T-helper 22 cell (primary cell): ENCODE measurements at places on chromosomes 2 and 18.

- DNase-seq: no peak
These were observed 199.1 kb upstream of the CHAC2 start for GRCh38 chr2:53568469-53568868.

- DNase-seq: no peak
These were observed 383.8 kb downstream of the NRXN1 start for GRCh38 chr2:50648041-50648700.

GRCh38 chr18:12879840-12880540 lies 4.0 kb downstream of the PTPN2 start:
- no peak for DNase-seq

DNA sequence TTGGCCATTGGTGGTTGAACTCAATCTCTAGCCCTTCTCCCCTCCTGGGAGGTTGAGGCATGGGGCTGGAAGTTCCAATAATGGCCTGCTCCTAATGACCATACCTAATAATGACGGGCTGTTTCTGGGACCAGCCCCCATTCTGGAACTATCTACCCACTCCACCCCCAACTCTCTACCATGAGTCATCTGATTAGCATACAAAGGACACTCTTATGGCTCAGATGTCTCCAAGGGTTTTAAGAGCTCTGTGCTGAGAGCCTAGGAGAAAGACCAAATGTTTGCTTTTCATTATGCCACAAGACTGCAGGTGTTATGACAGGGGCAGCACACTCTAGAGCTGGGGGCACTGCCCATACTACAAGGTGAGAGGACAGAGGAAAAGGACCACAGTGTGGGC lies 137.0 kb upstream of the NCKAP5 start:
- DNase-seq: no peak

GRCh38 chr2:162106146-162106551 lies 32.1 kb upstream of the DPP4 start:
- no peak for DNase-seq

DNA sequence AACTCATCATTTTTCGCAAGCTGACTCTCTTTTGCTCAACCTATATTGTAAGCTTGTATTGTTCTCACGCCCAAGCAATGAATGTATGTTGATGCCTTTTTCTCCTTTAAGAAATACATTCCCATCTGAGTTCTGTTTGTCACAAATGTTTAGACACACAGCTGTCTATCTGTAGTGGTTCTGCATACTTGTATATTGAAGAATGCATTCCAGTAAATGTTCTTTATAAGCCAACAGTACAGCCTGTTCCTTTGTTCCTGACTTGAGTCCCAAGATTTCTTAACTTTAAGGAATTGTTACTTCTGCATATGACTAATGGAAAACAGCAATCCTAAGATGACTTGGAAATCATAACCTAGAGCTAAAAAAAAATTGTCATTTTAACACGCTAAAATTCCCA lies 849.1 kb upstream of the POU3F3 start:
- no peak for DNase-seq

DNA sequence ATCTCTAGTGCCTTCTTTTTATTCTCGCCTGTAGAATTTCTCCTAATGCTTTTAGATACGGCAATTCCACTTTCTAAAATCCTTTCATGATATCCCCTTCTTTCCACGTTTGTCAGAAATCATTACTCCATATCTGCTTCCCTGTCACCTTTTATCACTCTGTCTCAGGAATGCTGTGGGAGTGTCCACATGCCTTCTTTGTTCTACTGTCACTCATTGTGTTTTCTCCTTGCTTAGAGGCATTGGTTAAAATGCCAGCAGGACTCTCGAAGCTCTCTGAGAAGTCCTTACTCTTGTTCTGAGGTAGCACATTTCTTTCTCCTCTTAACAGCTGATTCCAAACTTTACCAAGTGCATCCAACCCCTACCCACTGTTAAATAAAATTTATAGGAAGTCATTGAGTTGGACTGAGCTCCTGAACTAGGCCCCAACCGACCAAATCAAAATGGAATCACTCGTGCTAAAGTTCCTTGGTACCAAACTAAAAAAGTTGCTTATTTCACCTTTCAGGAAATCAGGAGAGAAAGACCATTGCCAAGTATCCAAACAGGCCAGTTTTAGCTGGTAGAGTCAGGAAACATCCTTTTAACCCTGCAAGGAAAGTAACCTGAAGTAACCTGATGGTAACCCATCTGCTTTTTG lies 10.6 kb upstream of the GALNT5 start:
- no peak for DNase-seq

DNA sequence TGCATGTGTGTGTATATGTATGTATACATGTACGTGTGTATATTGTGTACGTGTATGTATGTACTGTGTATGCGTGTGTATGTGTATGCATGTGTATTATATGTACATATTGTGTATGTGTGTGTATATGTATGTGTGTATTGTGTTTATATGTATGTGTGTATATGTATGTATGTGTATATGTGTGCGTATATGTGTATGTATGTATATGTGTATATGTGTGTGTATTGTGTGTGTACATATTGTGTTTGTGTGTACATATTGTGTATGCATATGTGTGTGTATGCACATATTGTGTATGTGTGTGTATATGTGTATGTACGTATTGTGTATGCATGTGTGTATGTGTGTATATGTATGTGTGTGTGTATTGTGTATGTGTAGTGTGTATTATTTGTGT lies 15.6 kb upstream of the NEU4 start:
- no peak for DNase-seq

DNA sequence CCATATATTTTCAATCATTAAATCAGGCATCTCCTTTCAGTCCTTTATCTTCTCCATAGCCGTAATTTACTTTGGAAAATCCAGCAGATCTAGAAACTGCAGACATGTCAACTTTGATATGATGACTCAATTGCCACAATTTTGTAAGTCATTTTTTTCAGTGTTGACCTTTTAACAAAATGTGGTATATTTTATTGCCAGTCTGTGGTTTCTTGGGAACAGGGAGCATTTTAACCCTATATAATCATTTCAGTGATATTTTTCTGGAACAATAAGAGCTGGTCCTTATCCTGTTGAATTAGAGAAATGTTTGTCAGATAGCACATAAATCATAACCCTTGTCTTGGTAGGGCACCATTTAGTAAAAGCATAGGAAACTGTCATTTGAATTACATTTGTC lies 90.9 kb upstream of the UBXN4 start:
- no peak for DNase-seq

DNA sequence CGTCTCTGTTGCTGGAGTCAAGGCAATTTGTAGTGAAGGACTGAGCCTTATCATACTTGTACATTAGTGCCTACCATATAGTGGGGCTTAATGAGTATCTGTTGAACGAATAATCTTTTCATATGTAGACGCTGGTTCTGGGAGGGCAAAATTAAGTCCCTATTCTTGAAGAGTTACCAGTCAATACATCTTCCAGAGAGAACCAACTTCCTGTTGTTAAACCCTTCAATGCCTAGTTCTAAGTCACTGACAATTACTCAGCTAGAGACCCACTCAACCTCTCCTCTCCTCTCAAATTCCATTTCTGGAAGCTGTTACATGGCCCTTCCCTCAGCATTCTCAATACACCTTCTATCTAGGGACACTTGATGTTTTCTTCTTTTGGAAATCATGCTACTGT lies 1.1 kb upstream of the MOB4 start:
- DNase-seq: no peak

DNA sequence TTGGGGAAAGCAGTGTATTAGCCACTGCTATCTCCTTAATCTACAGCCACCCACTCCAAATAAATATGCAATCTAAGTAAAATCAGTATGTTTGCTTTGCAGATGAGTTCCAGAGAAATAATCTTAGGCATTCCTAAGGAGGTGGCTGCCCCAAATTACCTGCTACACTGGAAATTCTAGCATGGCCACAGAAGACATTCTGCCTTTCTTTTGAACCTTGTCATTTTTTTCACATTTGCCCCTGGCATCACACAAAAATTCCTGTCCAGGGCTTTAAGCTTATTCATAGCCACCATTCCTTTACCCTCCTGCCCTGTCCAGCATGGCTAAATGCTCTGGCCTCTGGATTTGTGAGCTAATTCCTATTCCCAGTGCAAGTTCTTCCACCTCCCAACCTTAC lies 36.8 kb upstream of the FAM124B start:
- no peak for DNase-seq

DNA sequence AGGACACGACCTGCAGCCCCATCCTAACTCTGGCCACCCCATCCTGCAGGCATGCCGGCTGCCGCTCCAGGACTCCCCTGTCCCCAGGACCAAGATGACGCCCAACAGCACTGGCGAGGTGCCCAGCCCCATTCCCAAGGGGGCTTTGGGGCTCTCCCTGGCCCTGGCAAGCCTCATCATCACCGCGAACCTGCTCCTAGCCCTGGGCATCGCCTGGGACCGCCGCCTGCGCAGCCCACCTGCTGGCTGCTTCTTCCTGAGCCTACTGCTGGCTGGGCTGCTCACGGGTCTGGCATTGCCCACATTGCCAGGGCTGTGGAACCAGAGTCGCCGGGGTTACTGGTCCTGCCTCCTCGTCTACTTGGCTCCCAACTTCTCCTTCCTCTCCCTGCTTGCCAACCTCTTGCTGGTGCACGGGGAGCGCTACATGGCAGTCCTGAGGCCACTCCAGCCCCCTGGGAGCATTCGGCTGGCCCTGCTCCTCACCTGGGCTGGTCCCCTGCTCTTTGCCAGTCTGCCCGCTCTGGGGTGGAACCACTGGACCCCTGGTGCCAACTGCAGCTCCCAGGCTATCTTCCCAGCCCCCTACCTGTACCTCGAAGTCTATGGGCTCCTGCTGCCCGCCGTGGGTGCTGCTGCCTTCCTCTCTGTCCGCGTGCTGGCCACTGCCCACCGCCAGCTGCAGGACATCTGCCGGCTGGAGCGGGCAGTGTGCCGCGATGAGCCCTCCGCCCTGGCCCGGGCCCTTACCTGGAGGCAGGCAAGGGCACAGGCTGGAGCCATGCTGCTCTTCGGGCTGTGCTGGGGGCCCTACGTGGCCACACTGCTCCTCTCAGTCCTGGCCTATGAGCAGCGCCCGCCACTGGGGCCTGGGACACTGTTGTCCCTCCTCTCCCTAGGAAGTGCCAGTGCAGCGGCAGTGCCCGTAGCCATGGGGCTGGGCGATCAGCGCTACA lies 2.1 kb downstream of the GPBAR1 start:
- no peak for DNase-seq

- no peak for DNase-seq
These were observed 136.8 kb downstream of the ALPK2 start for GRCh38 chr18:58491773-58492752.

GRCh38 chr2:18820966-18821365 lies 231.6 kb upstream of the NT5C1B start:
- no peak for DNase-seq

- DNase-seq: no peak
These were observed 1.4 kb upstream of the FAM161A start for GRCh38 chr2:61855318-61855613.

DNA sequence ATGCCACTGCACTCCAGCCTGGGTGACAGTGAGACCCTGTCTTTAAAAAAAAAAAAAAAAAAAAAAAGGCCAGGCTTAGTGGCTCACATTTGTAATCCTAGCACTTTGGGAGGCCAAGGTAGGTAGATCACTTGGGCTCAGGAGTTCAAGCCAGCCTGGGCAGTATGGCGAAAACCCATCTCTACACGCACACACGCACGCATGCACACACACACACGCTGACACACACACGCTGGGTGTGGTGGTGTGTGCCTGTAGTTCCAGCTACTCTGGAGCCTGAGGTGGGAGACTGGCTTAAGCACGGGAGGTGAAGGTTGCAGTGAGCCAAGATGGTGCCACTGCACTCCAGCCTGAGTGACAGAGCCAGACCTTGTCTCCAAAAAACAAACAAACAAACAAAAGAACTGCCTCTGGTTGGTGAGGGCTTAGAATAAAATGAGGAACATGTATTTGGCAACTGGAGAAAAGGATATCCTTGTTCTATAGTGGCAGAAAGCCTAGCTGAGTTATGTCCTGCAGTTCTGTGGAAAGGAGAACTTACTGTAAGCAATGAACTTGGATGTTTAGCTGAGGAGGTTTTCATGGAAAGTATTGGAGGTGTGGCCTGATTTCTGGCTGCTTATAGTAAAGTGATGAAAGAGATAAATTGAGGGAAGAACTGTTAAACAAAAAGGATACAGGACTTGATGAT lies 34.0 kb downstream of the HAT1 start:
- DNase-seq: no peak

GRCh38 chr18:27996801-27997272 lies 180.1 kb downstream of the CDH2 start:
- no peak for DNase-seq

GRCh38 chr2:158128168-158128973 lies 26.7 kb downstream of the UPP2 start:
- DNase-seq: no peak
